NCI-H1048 (cell line): ENCODE measurements at places on chromosomes 5 and 9.

DNA sequence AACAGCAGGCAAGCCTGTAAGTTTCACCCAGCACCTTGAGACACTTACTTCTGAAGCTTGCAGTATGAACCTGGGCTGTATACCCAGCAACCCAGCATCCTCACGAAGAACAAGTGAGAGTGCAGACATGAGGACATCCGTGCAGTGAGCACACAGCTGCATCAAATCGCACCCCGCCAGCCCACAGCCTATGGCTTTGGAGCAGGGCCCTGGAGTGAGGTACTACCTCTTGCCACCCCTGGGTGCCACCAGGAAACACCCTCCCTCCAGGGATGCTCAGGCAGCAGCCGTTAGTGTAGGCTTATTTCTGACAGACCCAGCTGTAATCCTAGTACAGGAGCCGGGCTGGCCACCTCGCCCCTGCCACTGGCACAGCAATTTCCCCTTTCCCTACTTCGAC, 81.4 kb downstream of the ATPSCKMT start:
- no peak for DNase-seq

- DNase-seq = no peak
These were observed 53.4 kb upstream of the PAM start for GRCh38 chr5:102701748-102702147.

DNA sequence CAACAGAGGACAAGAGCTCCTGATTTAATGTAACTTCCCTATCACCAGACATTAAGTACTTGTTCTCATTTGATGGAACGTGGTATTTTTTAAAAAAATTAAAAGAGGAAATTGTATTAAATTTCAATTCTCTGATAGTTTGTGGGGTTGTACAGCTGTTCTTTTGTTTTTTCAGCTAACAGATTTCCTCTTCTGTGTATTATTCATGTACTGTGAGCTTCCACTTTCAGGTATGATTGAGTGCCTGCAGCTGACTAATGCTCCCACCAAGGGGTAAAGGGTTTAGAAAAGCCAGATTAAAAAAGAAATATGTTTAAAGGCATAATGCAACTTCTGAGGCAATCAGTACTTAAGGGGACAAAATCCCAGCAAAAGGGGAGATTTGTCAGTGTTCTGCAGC, 117.7 kb upstream of the ACTBL2 start:
- DNase-seq = no peak

- peak; percentile 10 for DNase-seq
These were observed 701 bp downstream of the PARP8 start for GRCh38 chr5:50667023-50667652.

GRCh38 chr5:96565582-96566265, 96.5 kb upstream of the CAST start:
- DNase-seq = no peak

GRCh38 chr5:87899208-87899661, 369.4 kb downstream of the TMEM161B start:
- DNase-seq = no peak

DNA sequence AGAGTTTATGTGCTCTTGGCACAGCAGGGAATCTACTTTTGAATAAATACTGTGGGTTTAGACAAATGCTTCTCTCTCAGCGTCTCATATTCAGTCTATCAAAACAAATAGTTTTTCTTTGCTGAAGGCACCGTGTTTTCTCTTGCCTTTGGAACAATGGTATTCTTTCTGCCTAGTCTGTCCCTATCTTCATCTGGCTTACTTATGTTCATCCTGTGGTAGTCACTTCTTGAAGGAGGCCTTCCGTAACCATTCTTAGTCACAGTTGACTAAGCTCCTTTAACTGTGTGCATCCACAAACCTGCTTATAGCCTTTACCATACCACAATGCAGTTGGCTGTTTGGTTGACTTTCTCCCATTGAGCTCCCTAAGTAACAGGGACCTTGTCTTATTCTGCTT, 45.9 kb downstream of the LARP1 start:
- DNase-seq = no peak

GRCh38 chr5:77180167-77181081, 30.1 kb upstream of the PDE8B start:
- no peak for DNase-seq

GRCh38 chr5:56666901-56667300, 148.4 kb upstream of the MAP3K1 start:
- DNase-seq = no peak

DNA sequence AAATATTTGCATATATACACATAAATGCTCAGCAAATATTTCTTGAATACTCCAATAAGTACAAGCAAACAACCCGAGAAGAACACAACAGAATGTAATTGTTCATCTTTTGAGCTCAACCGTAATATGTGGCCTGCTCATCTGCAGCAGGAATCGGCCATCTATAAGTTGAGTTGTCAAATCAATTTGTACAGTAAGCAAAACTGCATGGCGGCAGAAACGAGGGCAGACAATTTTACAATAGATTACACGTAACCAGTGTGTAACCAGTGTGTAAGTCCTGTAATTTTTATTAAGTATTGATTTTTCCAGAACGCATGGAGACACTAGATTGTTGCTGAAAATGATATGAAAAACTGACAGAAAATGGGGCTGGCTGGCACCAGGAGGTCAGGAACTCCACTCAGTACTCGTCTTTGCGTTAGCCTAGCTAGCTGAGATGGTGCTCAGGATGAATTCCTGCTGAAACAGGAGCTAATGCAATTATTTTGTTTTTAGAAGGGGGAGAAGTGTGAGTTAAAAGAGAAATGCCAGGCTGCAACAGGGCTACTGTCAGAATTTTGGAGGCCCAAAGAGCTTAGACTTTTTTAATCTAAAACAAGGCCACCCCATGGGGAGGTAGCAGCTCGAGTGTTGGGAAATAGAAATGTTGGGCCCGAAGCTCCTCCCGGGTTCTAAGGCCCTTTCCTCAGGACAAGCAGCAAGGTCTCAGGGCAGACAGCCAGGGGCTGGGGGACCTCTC, 682 bp downstream of the DHX29 start:
- DNase-seq = no peak

- no peak for DNase-seq
These were observed 69.7 kb downstream of the TRIO start for GRCh38 chr5:14212838-14213237.

DNA sequence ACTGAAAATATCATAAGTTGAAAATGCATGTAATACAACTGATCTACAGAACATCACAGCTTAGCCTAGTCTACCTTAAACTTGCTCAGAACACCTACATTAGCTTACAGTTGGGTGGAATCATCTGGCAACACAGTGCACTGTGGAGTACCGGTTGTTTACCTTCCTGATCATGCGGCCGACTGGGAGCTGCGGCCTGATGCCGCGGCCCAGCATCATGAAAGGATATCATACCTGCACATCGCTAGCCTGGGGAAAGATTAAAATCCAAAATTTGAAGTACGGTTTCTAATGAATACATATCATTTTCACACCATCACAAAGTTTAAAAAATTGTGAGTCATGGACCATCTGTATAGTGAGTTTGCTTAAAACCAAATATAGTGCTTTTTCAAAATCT, 1.8 kb downstream of the HACD4 start:
- no peak for DNase-seq

GRCh38 chr9:37165644-37166043, 45.3 kb downstream of the ZCCHC7 start:
- DNase-seq = no peak

GRCh38 chr5:110769000-110769681, 30.3 kb downstream of the SLC25A46 start:
- no peak for DNase-seq

DNA sequence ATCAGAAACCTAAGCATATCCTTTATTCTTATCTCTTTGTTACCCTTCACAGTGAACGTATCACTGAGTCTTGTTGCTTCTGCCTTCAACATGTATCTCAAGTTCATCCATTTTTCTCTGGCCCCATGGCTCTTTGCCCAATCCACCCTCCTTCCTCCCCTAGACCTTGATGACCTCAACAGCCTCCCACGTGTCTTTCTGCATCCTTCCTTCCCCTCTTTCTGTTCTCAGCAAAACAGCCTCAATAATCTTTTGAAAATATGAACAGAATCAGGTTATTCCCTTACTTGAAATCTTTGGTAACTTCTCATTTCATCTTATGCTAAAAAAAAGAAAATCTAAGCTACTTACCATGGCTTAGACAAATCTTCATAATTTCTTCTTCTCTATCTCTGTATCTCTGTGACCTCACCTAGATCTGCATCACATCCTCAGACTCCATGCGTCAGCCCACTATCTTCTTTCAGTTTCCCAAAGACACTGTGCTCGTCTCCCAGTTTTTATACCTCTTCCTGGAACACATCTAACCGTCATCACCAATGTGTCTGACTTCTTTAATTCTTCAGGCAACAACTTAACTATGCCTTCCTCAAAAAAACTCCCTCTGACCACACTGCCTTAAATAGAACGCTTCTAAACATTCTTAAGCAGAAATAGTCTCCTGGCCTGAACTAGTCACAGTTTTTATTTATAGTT, 208.0 kb downstream of the PARP8 start:
- DNase-seq = no peak

DNA sequence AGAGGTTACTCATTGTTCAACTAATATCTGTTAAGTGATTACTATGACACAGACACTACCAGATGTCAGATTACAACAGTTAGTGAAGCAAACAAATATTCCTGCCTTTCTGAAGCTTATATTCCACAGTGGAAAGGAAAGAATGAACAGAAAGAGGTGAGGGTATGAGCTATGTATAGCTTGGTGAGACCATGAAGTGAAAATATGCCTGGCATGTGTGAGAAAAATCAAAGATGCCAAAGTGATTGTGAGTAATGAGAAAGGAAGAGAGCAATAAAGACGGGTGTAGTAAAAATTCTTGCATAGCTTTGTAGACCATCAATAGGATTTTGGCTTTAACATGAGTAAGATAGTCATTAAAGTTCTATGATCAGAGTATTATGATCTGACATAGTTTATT, 734.5 kb upstream of the NUDT12 start:
- DNase-seq = no peak

GRCh38 chr5:140927228-140927573, 1.1 kb downstream of the PCDHAC1 start:
- DNase-seq = no peak

- DNase-seq = no peak
These were observed 34.3 kb upstream of the FSD1L start for GRCh38 chr9:105413525-105413924.

DNA sequence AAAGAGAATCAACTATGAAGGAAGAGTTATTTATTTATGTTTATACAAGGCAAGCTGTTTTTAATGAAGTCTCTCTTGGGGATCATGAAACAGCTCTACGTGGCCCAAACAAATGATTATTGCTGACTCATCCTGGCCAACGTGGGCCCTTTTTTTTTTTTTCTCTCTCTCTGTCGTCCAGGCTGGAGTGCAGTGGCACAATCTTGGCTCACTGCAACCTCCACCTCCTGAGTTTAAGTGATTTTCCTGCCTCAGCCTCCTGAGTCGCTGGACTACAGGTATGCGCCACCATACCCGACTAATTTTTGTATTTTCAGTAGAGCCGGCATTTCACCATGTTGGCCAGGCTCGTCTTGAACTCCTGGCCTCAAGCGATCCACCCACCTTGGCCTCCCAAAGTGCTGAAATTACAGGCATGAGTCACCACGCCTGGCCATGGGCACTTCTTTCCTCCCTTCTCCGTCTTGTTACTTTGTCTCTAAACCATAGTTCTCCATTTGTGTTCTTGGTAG, 98.3 kb downstream of the BASP1 start:
- no peak for DNase-seq

DNA sequence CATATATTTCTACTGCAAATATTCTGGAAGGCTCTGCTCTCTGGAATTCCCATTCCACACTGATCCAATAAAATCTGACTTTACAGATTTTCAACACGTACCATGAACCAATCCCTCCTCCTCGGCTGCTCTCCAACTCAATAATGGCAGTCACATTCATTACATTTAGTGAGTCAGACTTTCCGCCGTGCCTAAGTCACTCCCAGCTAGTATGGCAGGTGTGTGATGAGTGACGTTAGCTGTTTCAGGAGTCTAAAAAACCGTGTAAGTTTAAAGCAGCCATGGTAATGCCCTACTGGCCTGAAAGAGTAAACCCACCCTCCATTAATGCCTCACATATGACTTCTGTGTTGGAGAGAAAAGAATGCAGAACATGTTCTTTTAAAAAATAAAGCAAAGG, 3.3 kb downstream of the FBN2 start:
- DNase-seq = no peak

DNA sequence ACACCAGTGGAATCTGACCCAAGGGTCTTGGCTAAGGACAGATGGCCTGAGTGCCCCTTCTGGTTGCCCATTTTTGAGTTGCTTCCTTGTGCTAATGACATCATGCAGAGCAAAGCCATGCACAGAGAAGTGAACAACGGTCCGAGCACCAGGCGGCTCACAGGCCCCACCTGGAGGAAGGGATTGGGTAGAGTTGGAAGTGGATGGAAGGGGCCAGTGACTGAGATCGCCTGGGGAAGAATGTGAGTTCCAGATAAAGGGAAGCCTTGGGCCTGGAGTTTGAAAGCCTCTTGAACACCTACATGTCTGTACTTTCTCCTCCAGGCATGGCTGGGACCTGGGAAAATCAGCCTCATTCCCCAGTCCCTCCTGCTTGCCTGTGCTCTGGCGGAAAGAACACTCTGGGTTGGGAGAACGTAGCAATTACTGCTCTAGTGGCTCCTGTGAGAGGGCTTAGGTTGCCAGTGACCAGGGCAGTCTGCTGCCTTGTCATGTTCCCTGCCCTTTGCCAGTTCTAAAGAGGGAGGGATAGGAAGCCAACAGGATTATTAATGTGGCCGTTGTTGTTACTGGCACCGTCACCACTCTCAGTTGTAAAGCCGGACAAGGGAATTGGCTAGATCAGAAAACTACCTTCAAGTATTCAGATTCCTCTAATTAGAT, 62.5 kb upstream of the PTPN3 start:
- DNase-seq = no peak

- no peak for DNase-seq
These were observed 62.0 kb upstream of the PHF24 start for GRCh38 chr9:34896112-34896511.

- no peak for DNase-seq
These were observed 244.3 kb downstream of the GADD45G start for GRCh38 chr9:89849096-89849495.

- DNase-seq = no peak
These were observed 434.9 kb upstream of the SMARCA2 start for GRCh38 chr9:1580215-1580614.

- DNase-seq = no peak
These were observed 29.4 kb upstream of the HCN1 start for GRCh38 chr5:45725537-45725936.
